ENCODE measurements at places on chromosomes 2 and 18. TPM values are rescaled to one million over a fixed set of nuclear protein-coding genes. Genes with fewer than 3 reads are reported as not detected.

DNA sequence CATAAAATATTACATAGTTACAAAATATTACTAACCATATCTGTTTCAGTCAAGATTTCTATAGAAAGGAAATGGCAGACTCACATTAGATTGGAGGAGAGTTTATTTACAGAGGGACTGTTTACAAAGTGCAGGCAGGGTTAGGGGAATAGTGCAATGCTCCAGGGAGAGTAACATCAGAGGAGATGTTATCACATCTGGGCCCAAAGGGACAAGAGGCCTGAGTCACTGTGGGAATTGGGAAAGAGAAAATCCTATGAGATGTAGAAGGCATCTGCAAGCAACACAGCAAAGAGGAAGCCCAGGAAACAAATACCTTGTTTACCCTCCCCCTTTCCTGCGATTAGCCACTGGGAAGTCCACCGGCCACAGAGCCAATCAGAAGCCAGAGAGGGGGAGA lies 227.3 kb upstream of the TANK start:
- no peak for DNase-seq

DNA sequence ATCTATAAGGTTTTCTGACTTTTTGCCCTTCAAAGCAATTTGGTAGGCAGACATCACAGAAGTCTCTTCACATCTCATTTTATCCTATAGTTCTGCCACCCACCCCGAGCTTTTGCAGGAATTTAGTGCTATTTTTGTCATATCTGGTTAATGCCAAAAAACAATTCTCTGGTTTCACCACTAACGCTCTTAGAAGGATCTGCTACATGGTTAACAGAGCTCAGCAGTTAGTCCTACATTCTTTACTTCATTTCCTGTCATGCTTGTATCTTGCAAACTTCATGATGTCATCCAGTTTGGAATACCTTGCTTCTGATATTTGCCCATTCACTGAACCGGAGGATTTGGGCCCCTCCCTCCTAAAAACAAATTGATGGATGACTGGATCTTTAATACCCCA lies 116.8 kb upstream of the SERPINE2 start:
- DNase-seq = no peak

Gene TSGA10
- total RNA-seq = 2.9 TPM

DNA sequence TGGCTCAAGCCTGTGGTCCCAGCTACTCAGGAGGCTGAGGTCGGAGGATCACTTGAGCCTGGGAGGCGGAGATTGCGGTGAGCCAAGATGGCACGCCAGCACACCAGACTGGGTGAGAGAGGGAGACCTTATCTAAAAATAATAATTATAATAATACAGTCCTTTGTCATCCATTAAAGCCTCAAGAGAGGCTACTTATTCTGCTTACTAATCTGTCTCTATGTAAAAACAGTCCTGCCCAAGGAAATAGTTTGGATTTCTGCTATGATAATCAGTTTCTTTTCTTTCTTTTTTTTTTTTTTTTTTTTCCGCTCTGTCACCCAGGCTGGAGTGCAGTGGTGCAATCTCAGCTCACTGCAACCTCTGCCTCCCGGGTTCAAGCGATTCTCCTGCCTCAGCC lies 228.3 kb downstream of the C1D start:
- DNase-seq = no peak

Gene CDK15
- total RNA-seq = 0.50 TPM

DNA sequence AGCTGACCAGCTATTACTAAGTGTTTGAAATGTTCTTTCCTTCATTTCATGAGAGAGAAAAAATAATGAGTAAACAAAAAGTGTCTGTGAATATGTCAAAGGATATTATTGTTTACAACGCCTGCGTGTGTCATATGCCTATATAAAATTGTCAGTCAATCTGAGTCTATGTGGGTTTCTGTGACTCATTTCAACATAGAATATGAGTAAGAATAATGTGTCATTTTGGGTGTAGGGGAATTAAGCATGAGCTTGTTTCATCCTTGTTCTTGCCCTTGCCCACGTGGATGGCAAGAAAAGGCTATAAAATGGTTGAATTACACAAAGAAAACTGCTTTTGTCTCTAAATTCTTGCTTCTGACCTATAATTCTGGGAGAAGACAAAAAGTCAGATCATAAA lies 466.0 kb downstream of the PTH2R start:
- no peak for DNase-seq
